ENCODE measurements at places on chromosomes 1 and 21.

GRCh38 chr1:201559679-201560162 is 20.8 kb downstream of the NAV1 start:
- peak; percentile 79 for DNase-seq

DNA sequence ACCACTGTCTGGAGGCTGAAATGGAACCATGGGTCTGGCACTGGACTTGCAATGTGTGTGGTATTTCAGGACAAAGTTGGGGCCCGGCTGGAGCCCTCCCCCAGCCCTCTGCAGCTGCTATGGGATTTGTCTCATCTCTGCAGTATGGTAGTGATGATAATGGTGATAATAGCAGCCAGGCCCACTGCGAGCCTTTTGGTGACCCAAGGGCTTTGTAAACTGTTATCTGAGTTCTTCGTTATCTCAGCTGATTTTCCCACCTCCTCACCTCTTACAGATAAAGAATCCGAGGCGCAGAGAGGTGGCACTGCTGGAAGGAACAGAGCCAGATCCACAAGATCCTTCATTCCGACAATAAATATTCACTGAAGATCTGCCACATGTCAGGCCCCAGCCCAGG is 11.7 kb upstream of the WNT4 start:
- DNase-seq, result no peak

GRCh38 chr1:111251570-111251969 is 24.1 kb downstream of the CHI3L2 start:
- DNase-seq, result no peak

DNA sequence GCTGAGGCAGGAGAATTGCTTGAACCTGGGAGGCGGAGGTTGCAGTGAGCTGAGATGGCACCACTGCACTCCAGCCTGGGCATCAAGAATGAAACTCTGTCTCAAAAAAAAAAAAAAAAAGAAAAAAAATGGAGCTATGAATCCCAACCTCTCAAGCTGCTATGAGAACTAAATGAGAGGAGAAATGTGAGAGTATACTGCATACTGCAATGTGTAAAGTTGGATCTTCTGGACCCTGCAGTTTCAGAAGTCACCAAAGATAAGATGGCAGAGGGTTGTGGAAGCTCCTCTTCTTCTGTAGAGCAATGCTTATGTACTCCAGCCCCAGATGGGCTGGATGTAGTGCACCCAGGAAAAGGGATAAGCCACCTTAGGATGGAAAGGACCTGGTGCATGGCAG is 55.6 kb downstream of the PLXNA2 start:
- DNase-seq, result no peak

Measured in NCI-H345 (cell line).